ENCODE measurements at places on chromosomes 6 and 20. TPM values are rescaled to one million over a fixed set of nuclear protein-coding genes. Genes with fewer than 3 reads are reported as not detected.

CLIC5 gene
- total RNA-seq, result 3.0 TPM

TRIM10 gene
- not detected for total RNA-seq

NOX3 gene
- total RNA-seq, result not detected

DNA sequence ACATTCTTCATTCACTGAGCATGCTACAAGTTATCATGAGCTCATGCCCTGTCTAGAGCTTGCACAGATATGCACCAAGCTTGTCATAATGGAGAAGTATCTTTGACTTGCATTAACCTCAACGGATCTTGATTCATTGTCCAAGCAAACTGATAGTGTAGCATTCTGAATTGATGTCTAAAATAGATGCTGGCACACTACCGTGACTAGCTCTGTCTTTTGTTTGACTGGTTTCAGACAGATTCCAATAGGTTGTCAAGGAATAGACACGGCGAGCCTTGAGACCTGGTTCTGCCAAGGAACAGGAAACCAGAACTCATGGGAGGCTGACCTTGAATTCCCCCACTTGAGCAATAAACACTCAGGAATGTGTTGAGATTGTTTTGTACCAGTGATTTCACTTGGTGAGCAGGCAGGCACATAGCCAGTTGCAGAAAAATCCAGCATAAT is 1153.1 kb upstream of the GJE1 start:
- H3K36me3 ChIP-seq, result no peaks in the 10 kb centered on the region
- peak overlapping the region; percentile 52 for H3K27ac ChIP-seq
- peak; percentile 49 for DNase-seq
- peaks cover 45% of the 10 kb centered on the region for H3K4me1 ChIP-seq
- H3K27me3 ChIP-seq, result no peaks in the 10 kb centered on the region
- no peak overlapping the region for H3K4me3 ChIP-seq
